CD4-positive, alpha-beta T cell treated with Interleukin-6 for 4 hours (primary cell): ENCODE measurements at places on chromosomes 2 and 18.

GRCh38 chr18:9055626-9056025 is 46.9 kb upstream of the NDUFV2 start:
- no peak for DNase-seq

GRCh38 chr18:21450503-21450902 is 150.0 kb downstream of the ESCO1 start:
- DNase-seq = no peak

GRCh38 chr2:236687296-236687965 is 117.8 kb downstream of the ACKR3 start:
- DNase-seq = no peak

GRCh38 chr2:28668106-28668814 is 83.4 kb upstream of the PPP1CB start:
- DNase-seq = no peak

DNA sequence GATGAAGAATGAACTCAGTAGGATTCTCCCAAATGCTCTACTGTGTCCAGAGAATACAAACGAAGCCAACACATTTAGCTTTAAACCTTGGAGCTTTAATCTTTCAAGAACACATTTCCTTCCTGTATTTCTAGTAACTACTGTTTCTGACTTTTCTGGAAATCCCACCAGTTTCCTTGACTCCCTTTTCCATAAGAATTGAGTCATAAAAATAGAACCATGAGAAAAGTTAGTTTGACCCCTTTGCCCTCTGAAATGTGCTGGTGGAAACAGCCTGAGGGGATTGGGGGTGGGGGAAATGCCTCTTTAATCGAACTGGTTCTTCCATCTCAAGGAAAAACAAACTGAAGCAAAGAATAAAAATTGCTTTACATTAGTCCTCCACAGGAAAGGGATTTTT is 123.9 kb downstream of the TMEM17 start:
- no peak for DNase-seq

- no peak for DNase-seq
These were observed 55.0 kb downstream of the RNF144A start for GRCh38 chr2:6972067-6972710.

GRCh38 chr2:8224347-8225190 is 457.3 kb upstream of the ID2 start:
- DNase-seq = no peak

DNA sequence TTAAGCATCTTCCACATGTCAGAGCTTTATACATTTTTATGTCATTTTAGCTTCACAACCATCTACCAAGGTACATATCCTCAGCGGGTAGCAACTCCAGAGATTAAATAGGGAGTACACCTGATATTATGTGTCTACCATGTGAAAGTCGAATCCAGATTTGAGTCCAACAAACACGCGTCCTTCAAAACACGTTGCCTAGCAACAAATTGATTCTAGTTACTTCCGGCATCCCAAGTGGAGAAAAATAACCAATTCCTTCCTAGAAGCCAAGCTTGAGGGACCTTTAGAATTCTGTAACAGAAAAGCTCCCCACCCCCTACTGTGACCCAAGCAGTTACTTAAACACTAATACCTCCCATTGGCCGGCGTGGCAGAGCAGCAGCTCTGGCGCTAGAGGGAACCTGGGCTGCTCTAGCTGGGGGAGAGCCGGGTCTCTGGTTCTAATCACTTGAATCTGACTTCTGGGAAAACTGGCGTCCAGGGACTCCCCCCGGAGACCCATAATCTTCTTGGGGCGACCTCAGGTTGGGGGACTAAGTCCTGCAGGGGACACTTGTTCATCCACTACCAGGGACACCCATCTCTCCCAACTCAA is at the start of gene ERICH2:
Gene ERICH2, plus strand, starts transcription at position 371 of the 598 bp plus-strand sequence. CDS start 304 bp downstream, outside the sequence.
- peak; percentile 39 for DNase-seq

DNA sequence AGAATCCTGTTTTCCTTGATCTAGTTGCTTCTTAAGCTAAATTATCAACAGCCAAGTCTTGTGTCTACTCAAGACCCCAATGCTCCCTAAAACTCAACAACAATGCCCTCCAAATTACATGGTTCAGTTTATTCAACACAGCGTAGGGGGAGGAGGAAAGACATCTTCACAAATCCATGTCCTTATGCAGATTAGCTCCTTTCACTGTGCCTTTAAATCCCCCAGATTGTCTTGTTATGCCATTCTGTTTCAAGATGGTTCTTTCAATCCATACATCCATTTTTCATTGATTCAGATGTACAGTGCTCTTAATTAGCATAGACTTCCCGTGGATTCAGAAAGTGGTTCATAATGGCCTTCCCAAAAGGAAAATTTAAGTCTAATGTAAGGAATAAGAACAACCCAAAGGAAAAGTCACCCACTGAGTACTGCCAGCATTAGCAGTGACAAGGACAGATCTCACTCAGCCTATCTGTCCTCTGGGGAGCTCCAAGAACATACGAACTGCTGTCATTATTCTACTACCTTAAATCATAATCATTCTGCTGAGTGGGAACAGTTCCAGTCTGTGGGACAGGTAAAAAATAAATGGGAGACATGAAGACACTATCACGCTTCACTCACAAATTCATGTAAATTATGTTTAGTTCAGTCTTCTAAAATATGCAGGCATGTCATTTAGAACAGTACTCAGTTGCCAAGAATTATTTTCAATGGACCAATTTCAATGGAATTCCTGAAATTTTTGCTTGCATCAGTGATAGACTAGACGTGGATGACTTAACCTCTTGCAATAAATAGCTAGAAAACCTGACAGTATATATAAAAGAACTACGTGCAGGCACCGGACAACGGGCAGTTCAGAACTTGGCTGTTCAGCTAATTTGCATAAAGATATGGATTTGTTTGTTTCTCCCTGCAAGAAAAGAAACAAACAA is 58.9 kb upstream of the RNU4ATAC start:
- no peak for DNase-seq

DNA sequence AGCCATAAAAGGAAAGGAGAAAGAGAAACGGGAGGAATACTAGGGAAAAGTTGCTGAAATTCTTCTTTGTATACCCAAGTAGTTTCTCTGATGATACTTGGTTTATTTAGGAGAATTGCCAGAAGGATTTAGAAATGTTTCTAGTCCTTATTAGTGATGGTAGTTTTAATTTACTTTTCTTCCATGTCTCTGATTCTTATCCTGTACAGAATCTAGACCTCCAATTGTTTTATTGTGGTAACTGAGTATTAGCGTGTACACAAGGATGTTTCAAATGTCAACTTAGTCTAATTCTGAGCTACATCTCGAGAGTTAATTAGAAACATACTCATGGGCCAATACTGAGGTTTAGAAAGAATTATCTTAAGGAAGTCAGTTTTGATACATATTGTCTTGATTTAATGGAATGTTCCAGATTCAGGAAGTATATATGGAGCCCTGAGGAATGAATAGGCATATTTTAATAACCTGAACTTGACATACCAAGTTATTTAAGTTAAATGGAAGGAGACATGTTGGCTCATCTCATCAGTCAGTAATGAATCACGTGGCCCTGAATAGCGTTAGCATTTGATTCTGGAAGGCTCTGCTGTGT is 219.6 kb downstream of the LTBP1 start:
- no peak for DNase-seq

DNA sequence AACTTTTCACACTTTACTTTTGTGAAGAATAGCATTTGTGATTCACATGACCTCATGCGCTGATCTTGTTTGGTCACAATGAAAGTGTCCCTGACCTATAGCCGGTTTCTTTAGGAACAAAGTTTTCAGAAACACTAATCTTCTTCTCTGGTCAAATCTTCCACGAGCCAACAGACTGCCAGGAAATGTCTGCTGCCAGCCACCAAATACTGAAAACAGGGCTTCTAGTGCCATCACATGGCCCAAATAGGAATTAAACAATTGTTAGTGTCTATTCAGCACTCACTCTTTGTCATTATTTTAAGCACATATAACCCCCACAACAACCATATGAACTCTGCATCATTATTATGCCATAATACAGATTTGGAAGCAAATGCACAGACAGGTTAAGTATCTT is 286.5 kb upstream of the SYT4 start:
- no peak for DNase-seq

GRCh38 chr2:150358468-150358807 is 129.0 kb downstream of the RND3 start:
- no peak for DNase-seq

DNA sequence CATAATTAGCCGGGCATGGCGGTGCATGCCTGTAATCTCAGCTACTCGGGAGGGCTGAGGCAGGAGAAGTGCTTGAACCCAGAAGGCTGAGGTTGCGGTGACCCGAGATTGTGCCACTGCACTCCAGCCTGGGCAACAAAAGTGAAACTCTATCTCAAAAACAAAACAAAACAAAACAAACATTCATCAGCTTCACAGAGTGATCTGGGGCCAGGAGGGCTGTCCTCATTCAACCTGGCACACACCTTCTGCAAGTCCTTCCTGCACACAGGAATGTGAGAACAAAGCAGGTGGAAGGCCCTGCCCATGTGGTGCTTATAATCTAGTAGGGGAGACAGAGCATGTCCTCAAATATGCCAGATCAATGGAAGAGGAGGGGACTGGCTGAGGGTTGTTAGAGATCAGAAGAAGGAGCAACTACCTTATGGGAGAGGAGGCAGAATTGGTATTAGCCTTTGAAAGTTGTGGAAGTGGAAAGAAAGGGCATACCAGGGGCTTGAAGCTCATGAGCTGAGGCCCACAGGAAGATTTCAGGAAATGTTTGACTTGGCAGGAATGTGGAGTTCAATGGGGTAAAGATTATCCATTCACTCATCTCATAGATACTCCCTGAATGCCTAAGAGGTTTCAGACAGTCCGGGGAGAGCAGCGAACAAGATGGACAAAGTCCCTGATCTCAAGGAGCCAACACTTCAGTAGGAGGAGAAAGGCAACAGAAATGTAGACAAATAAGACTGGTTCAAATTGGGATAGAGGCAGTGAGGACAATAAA is 155.3 kb upstream of the SIX3 start:
- DNase-seq = no peak

DNA sequence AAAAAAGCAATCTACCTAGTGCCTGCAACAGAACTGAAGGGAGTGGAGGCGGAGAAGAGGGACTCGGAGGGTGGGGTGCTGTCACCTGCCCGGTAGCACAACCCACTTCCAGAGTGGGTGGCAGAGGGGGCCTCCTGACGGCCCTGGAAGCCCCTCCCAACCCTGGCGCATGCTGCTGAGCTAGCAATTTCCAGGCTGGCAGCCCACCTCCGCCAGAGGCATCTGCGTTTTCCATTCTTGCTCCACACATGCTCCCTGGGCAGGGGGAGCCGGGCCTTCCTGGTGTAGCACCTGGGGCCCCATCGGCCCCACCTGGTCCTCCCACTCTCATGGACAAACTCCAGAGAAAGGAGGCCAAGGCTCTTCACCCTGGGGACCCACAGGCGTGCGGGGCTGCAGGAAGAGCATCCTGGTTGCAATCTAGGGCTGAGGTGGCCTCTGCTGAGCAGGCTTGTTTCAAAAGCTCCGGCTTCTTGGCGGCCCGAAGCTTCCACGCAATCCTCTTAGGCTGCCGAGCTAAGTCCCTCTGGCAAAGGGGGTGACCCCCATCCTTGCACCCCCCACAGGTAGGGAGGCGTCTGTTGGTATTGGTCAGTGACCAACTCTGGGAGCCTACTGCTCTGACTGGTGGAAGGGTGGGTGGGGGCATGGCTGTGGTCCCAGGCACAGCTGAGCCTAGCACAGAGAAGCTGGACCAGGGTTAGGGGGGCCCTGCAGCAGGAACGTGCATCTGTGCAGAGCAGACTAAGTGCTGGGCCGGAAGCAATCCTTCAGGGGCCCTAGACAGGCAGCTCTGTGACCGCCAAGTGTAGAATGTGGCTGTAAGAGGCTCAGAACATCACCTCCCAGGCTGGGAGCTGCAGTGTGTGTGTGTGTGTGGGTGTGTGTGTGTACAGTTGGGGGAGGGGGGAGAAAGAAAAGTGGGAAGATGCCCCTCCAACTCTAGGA is 2.6 kb downstream of the HS6ST1 start:
- DNase-seq = peak; percentile 15

DNA sequence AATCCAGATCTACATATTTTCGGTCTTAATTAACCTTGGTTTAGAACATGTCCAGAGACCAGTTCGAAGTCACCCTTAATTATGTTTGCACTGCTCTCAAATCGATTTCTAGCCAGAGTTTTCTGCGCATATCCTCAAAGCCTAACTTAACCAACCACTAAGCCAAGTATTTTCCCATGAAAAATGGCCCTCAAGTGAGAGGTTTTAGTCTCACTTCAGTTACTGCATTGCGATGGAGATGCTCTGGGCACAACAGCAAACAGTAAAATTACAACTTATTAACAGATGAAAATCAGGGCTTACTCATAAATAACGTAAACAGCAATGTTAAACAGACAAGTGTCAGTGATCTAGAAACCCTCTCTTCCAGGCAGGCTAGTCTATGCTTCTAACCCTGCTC is 4.5 kb downstream of the RTN4 start:
- no peak for DNase-seq
